ENCODE measurements at places on chromosomes 12 and 14.

DNA sequence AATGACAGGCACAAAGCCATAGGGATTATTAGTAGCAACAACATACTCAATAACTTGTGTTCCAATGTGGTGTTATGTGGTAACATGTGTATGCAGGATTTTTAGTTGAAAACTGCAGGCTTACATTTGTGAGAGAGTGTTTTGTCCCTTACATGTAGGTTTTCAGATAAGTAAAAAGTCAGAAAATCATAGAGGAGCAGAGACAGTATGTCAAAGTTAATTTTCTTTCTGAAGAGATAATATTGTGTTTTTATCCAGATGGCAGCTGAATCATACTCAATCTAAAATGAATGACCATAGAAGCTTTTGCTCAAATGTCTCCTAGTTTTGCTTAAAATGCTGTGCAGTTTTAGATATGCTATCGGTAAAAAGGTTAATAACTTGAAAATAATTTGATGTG, 277.0 kb downstream of the TRHDE start:
- DNase-seq = no peak

- DNase-seq = no peak
Measured at GRCh38 chr14:92575061-92575747, 61.6 kb downstream of the RIN3 start.

- DNase-seq = no peak
Measured at GRCh38 chr14:52926953-52927352, 23.9 kb downstream of the FERMT2 start.

GRCh38 chr12:64680235-64680634, 69.9 kb downstream of the RASSF3 start:
- DNase-seq = no peak

DNA sequence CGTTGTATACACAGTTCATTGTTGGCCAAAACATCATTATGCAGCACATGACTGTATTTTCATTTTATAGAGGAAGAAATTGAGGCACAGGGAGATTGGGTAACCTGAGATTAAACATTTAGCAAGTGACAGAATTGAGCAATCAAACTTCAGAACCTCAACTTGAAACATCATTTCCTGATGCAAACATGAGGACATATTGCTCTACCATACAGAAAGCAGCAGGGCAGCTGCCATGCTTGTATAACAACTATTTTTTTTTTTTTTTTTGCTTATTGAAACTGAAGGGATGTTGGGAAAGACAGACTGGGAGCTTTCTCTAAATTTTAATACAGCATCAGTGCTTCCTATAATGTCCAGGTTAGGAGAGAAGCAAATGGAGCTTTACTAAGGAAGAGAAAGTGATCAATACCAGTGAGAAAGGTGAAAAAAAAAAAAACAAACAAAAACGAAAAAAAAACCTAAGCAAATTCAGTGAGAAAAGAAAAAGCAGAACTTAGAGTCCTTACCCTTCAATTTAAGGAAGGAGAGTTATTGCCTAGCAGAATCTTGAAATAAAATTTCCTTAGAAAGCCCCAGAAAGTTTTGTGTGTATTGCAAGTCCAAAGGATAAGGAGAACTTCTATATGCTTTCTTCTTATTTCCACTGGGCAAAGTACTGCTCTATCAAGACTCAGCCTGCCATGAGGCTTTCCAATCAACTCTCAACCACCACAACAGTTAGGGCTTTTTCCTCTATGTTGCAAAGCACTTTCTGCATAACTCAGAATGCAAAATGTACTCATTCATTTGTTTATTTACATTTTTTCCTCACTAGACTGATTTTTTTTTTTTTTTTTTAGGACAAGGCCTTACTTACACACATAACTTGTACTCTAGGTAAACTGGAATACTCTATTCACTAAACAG, 21.6 kb downstream of the BTG1 start:
- DNase-seq = no peak

DNA sequence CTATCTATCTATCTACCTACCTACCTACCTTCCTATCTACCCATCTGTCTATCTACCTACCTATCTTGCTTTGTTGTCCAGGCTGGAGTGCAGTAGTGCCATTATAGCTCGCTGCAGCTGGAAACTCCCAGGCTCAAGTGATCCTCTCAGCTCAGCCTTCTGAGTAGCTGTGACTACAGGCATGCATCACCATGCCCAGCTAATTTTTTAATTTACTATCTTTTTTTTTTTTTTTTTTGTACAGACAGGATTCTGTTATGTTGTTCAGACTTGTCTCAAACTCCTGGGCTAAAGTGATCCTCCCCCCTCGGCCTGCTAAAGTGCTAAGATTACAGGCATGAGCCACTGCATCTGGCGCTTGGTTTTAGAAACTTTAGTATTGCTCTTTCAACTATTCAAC, 762.4 kb downstream of the SLC6A15 start:
- DNase-seq = no peak

Data from NCI-H187 (cell line).